ENCODE measurements at places on chromosomes 5 and 9.

GRCh38 chr5:169811680-169812079 lies 168.6 kb downstream of the INSYN2B start:
- no peak overlapping the region for H3K4me3 ChIP-seq
- DNase-seq, result no peak
- no peaks in the 10 kb centered on the region for H3K36me3 ChIP-seq
- no peaks in the 10 kb centered on the region for H3K27me3 ChIP-seq
- H3K27ac ChIP-seq, result no peak overlapping the region

DNA sequence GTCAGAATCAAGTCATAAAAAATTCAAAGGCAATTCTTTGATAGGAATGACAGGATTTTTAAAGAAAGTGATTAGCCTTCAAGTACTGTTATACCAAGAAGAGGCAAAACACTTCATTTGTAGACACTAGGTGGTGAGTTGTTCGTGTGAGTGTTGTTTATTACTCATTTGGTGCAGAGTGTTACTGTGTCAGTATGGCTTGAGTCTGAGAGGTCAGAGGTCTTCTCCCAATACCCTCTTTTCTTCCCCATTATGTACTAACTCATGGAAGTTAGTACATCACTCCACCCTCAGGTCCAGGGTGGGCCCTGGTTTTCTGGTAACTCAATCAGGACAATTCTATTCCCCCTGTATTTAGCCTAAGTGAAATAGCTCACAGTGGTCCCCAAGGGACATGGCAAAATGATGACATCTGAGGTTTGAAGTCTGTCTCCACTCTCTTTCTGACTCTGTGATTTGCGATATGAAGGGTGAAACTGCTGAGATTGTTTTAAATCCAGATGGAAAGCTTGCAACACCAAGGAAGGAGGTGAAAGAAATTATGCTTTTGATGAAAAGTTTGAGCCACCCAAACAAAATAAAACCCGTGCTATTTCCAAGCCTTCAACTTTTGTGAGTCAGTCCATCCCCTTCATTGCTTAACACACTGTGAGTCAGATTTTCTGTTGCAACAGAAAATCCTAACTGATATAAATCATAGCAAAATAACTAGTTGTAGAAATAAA lies 56.8 kb downstream of the NUDT12 start:
- DNase-seq, result no peak
- H3K4me3 ChIP-seq, result no peak overlapping the region
- no peaks in the 10 kb centered on the region for H3K36me3 ChIP-seq
- no peaks in the 10 kb centered on the region for H3K4me1 ChIP-seq
- H3K27me3 ChIP-seq, result no peaks in the 10 kb centered on the region

DNA sequence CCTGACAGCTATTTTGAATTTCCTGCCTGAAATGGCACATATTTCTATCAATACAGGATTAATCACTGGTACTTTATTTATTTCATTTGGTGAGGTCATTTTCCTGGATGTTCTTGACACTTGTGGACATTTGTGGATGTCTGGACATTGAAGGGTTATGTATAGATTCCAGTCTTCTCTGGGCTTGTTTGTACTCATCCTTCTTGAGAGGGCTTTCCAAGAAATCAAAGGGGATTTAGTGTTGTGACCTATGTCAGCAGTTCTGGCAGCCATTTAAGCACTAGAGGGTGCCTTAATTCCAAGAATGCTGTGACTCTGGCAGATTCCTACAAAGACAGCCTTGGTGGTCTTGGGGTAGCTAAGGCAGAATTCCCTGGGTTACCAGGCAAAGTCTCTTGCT lies 259.7 kb downstream of the CSNK1G3 start:
- no peak overlapping the region for H3K27ac ChIP-seq
- no peak overlapping the region for H3K4me3 ChIP-seq

GRCh38 chr9:136311051-136312008 lies 7.4 kb upstream of the CCDC187 start:
- H3K27me3 ChIP-seq, result no peaks in the 10 kb centered on the region
- no peaks in the 10 kb centered on the region for H3K36me3 ChIP-seq
- no peak overlapping the region for H3K27ac ChIP-seq
- peak; percentile 69 for DNase-seq
- H3K4me3 ChIP-seq, result no peak overlapping the region

- no peaks in the 10 kb centered on the region for H3K27me3 ChIP-seq
- H3K36me3 ChIP-seq, result no peaks in the 10 kb centered on the region
- no peaks in the 10 kb centered on the region for H3K4me1 ChIP-seq
- no peak overlapping the region for H3K4me3 ChIP-seq
- H3K27ac ChIP-seq, result no peak overlapping the region
Measured at GRCh38 chr5:24351285-24351684, 293.5 kb downstream of the CDH10 start.

DNA sequence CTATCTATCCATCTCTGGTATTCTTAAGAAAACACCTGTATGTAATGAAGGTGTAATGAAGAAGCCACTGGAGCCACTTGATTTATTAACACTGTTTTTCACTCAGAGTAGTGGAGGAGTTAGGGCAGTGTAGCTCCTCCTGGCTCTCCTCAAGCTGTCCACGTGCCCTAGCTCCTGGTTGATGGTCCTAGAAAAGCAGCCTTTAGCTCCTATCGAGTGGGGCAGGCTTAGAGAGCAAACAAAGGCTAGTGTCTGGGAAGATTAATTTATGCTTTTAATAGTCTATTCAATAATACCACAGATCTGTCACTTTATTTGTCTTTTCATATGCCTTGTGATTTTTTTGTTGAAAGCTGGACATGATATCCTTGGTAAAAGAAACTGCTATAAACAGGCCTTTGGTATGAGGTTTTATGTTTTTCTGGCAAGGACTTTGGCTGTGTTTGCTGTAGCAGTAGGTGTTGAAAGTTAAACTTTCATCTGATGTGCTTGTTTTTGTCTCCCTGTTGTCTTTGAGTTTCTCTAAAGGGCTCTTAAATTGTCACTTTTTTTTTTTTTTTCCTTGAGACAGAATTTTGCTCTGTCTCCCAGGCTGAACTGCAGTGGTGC lies 141.1 kb downstream of the GCNT1 start:
- H3K4me1 ChIP-seq, result no peaks in the 10 kb centered on the region
- H3K36me3 ChIP-seq, result no peaks in the 10 kb centered on the region
- H3K27me3 ChIP-seq, result no peaks in the 10 kb centered on the region

DNA sequence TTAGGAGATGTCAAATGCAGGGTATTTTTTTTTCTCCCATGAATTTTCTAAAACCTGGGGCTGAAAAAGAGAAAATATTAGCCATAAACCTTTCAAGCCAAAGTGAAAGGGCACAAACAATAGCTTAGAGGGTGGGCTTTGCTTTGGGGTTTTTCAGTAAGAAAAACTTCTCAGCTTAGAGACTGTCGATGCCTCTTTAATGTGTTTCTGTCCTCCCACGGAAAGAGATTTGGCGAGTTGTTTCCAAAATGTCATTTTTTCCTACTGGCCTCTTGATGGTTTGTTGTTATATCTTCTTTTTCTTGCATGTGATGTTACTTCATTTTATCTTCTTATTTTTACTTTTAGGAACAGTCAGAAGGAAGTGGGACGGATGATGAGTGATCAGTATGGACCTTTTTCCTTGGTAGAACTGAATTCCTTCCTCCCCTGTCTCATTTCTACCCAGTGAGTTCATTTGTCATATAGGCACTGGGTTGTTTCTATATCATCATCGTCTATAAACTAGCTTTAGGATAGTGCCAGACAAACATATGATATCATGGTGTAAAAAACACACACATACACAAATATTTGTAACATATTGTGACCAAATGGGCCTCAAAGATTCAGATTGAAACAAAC lies 177.3 kb downstream of the SMARCA2 start:
- no peaks in the 10 kb centered on the region for H3K4me1 ChIP-seq
- DNase-seq, result no peak
- H3K4me3 ChIP-seq, result no peak overlapping the region

GRCh38 chr5:181204113-181204825 lies 727 bp downstream of the TRIM7 start:
- H3K4me1 ChIP-seq, result peaks cover 5% of the 10 kb centered on the region
- H3K27ac ChIP-seq, result no peak overlapping the region
- DNase-seq, result peak; percentile 53

DNA sequence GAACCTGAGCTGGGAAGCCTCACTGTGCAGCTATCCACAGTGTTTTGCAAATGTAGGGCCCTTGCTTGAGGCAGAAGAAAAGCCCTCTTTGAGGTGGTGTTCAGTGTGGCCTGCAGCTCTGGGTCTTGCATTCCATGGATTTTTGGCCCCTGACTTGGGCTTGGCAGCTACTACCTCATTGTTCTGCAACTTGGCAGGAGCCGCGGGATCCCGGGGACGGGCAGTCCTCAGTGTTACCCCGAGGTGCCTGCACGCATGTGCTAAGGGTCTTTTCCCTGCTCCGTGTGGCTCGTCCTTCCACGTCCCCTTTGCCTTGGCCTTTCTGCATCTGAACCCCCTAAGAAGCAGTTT lies 39.8 kb downstream of the NEK6 start:
- H3K4me3 ChIP-seq, result no peak overlapping the region
- H3K27ac ChIP-seq, result no peak overlapping the region
- no peaks in the 10 kb centered on the region for H3K27me3 ChIP-seq
- H3K4me1 ChIP-seq, result peaks cover 5% of the 10 kb centered on the region
- H3K36me3 ChIP-seq, result no peaks in the 10 kb centered on the region

GRCh38 chr9:9719373-9720112 lies 893.3 kb downstream of the PTPRD start:
- no peaks in the 10 kb centered on the region for H3K36me3 ChIP-seq
- no peak overlapping the region for H3K27ac ChIP-seq
- no peaks in the 10 kb centered on the region for H3K27me3 ChIP-seq
- no peak for DNase-seq
- no peak overlapping the region for H3K4me3 ChIP-seq
- no peaks in the 10 kb centered on the region for H3K4me1 ChIP-seq

- H3K27ac ChIP-seq, result peak overlapping the region; percentile 73
- peaks cover 18% of the 10 kb centered on the region for H3K4me1 ChIP-seq
- DNase-seq, result peak; percentile 57
- no peaks in the 10 kb centered on the region for H3K36me3 ChIP-seq
- no peaks in the 10 kb centered on the region for H3K27me3 ChIP-seq
Measured at GRCh38 chr9:112050544-112051475, 124.3 kb downstream of the SUSD1 start.

DNA sequence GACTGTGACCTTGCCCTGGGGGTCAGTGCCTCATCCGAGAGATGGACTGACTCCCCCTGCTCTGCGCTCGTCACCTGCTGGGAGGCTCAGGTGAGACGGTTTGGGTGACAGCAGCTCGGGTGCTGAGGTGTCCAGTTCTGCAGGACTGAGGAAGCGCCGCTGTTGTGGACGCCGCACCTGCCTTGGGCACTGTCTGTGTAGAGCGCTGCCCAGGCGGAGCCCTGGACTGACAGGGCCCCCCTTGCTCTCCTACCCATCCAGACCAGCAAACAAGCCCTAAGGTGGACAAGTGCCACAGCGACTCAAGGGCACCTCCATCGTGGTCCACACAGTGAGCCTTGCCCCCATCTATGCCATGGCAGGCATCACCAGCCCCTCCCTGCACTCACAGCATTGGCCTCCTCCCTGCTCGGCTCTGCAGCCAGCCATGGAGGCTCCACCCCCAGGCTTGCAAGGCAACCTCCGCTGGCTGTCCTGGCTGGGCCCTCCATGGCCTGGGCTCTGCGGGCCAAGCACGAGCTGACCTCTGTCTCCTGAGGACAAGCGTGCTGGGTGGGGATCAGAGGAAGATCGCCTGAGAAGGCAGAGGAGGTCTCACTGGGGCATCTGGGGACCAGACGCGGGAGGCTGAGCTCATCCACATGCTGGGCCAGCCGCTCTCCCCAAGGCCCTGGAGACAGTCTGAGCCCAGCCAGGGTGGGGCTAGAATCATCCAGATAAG lies 87.1 kb upstream of the COL5A1 start:
- no peak for DNase-seq
- no peak overlapping the region for H3K27ac ChIP-seq
- no peak overlapping the region for H3K4me3 ChIP-seq
- no peaks in the 10 kb centered on the region for H3K27me3 ChIP-seq
- no peaks in the 10 kb centered on the region for H3K4me1 ChIP-seq
- H3K36me3 ChIP-seq, result no peaks in the 10 kb centered on the region

GRCh38 chr5:146586752-146587151 lies 70.8 kb upstream of the GPR151 start:
- H3K27ac ChIP-seq, result no peak overlapping the region
- no peak overlapping the region for H3K4me3 ChIP-seq
- H3K36me3 ChIP-seq, result no peaks in the 10 kb centered on the region
- no peak for DNase-seq
- no peaks in the 10 kb centered on the region for H3K4me1 ChIP-seq

GRCh38 chr5:155750101-155750500 lies 576.9 kb upstream of the SGCD start:
- no peaks in the 10 kb centered on the region for H3K4me1 ChIP-seq
- no peak for DNase-seq
- H3K27ac ChIP-seq, result no peak overlapping the region
- H3K36me3 ChIP-seq, result no peaks in the 10 kb centered on the region
- no peaks in the 10 kb centered on the region for H3K27me3 ChIP-seq
- no peak overlapping the region for H3K4me3 ChIP-seq

GRCh38 chr5:135276151-135276550 lies 122.9 kb downstream of the MACROH2A1 start:
- H3K36me3 ChIP-seq, result no peaks in the 10 kb centered on the region
- no peaks in the 10 kb centered on the region for H3K27me3 ChIP-seq
- no peak overlapping the region for H3K27ac ChIP-seq
- H3K4me1 ChIP-seq, result no peaks in the 10 kb centered on the region
- DNase-seq, result no peak

- DNase-seq, result peak; percentile 20
- H3K27ac ChIP-seq, result no peak overlapping the region
- no peaks in the 10 kb centered on the region for H3K36me3 ChIP-seq
- no peak overlapping the region for H3K4me3 ChIP-seq
- H3K4me1 ChIP-seq, result no peaks in the 10 kb centered on the region
- no peaks in the 10 kb centered on the region for H3K27me3 ChIP-seq
Measured at GRCh38 chr5:96381526-96381925, 51.5 kb downstream of the PCSK1 start.

DNA sequence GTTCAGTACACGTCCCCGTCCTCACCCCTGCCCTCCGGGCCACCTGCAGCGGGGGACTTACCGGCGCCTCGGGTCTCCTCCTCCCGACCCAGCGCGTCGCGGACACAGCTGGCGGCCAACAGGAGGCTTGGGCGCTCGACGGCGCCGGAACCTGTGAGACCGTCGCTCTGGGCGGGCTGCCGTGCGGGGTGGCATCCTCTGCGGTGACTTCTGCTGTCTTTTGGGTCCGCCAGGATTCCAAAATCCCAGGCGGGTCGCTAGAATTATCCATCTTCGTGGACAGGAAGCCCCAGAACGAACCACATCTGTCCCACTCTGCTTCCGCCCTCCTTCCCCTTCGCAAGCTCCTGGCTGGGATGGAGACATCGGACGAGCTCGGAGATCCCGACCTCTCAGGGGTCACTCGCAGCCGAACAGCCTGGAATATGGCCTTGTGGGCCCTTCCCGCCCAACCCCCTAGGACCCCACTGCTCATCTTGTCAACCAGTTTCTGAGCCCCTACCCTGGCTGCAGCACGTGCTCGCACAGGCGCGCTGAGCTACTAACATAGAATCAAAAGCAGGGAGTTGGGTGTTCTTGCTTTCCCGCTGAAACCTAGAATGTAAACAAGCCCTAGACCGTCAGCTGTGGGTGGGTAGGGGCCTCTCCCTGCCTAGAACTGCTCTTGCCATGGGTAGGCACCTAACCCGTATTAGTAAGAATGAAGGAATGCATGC lies 947 bp upstream of the MARCHF3 start:
- no peak for DNase-seq
- H3K4me1 ChIP-seq, result no peaks in the 10 kb centered on the region
- no peaks in the 10 kb centered on the region for H3K27me3 ChIP-seq
- peak overlapping the region; percentile 94 for H3K27ac ChIP-seq

- no peak overlapping the region for H3K27ac ChIP-seq
- H3K36me3 ChIP-seq, result no peaks in the 10 kb centered on the region
- no peaks in the 10 kb centered on the region for H3K4me1 ChIP-seq
- no peak overlapping the region for H3K4me3 ChIP-seq
Measured at GRCh38 chr5:174832025-174832424, 107.6 kb downstream of the MSX2 start.

Data from colonic mucosa (tissue), 4 donors.